ENCODE measurements at places on chromosomes 2 and 18. TPM values are rescaled to one million over a fixed set of nuclear protein-coding genes. Genes with fewer than 3 reads are reported as not detected.

- no peak for DNase-seq
Observed at GRCh38 chr2:170277951-170278350, 100.0 kb downstream of the MYO3B start.

DNA sequence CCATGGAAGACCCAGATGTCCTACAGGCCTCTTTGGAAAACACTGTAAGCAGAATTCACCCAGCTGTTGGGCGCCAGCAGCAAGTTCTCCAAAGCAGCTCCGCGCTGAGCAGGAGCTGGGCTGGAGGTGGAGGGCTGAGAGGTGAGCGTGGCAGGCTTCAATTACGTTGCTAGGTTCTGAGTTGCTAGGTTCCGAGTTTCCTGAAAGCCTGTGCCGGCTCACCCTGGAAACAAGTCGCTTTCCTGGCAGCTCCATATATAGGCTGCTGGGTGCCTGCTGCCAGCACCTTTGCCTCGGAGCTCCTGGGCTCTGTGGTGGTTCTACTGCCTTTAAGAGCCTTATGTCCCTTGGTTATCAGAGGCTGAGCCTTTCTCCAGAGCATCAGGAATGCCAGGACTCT lies 14.4 kb upstream of the EGR4 start:
- no peak for DNase-seq

Gene GCKR
- 1.0 TPM for total RNA-seq

DNA sequence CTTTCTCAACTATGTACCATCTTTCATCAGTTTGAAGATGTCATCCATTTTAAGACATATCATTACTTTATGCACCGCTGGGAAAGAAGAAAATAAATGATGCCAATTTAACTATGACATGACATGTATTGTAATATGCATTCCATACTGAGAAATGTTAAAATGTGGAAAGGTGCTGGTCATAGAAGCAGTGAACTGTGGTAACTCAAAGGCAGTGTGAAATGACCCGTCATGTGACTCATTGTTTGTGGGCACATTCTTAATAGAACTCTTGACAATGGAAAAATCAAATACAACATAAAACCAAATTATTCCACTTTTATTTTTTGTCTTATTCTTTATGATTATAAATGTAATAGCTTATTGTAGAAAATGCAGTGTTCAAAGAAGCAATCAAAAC lies 455.0 kb upstream of the ST6GAL2 start:
- no peak for DNase-seq

Gene SLC30A3
- not detected for total RNA-seq

DNA sequence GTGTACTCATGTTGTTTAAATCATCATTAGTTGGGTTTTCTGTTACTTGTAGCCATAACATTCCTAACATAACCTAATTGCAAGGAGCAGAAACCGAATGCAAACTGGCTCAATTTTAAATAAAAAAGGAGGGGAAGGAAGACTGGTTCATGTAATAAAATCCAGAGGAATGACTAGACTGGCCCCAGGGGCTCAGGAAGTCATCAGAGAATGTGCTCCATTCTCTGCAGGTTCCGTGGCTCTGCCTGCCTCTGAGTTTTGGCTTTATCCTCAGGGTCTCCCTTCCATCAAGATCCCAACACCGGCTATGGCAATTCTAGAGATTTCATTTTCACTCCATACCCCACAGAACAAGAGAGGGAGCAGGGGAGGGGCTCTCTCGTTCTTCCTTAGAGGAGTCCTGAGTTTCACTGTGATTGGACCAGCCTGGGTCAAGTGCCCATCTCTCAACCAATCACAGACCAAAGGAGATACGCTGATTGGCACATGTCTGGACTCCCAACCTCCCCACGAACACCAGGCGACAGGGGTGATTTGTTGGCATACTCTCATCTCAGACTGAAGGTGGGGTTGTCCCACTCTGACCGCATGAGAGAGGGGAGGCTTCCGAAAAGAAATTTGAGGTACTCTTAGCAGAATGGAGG lies 64.8 kb downstream of the NPPC start:
- DNase-seq, result no peak

Gene ZBTB14
- total RNA-seq, result 15.0 TPM

Gene SERPINB2
- 35.0 TPM for total RNA-seq

DNA sequence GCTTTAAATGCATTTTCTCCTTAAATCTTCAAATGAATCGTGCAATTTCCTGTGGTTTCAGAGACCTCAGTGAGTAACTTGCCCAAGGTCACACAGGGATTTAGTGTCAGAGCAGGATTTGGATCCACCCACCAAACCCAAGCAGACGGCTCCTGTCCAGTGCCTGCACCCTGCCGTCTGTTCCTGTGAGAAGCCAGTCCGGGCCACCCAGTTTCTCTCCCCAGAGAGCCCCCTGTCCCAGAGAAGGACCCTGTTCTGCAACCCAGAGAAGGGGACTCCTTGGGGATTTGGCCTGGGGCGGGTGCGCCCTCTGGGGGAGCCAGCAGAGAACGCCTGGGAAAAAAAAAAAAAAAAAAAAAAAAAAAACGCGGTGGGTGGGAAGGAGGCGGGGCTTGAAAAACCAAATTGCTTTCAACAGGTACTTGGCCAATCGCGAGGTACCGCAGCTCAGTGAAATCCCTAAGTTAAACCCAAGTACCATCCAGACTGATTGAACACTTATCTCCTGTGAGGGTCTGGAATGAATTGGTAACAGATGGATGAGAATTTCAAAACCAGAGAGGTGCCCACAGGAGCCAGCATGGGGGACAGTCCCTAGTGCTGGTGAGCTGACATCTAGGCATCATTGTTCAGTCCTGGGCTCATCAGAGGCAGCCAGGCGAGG lies 30.9 kb upstream of the REEP1 start:
- DNase-seq, result no peak

Gene OTX1
- 9.0 TPM for total RNA-seq

DNA sequence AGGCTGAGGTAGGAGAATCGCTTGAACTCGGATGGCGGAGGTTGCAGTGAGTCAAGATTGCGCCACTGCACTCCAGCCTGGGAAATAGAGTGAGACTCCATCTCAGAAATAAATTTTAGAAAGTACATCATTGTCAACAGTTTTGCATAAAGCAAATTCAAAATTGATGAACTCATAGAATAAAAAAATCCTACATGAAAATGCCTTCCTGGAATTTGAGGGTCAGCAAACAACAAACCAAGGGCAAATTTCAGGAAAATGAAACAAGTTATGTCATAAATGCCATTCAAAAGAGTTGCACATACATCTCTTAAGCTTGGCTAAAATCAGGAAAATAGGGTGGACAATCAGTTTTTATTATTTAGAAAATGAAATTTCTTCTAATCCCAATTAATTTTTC lies 45.1 kb downstream of the COL5A2 start:
- no peak for DNase-seq

DNA sequence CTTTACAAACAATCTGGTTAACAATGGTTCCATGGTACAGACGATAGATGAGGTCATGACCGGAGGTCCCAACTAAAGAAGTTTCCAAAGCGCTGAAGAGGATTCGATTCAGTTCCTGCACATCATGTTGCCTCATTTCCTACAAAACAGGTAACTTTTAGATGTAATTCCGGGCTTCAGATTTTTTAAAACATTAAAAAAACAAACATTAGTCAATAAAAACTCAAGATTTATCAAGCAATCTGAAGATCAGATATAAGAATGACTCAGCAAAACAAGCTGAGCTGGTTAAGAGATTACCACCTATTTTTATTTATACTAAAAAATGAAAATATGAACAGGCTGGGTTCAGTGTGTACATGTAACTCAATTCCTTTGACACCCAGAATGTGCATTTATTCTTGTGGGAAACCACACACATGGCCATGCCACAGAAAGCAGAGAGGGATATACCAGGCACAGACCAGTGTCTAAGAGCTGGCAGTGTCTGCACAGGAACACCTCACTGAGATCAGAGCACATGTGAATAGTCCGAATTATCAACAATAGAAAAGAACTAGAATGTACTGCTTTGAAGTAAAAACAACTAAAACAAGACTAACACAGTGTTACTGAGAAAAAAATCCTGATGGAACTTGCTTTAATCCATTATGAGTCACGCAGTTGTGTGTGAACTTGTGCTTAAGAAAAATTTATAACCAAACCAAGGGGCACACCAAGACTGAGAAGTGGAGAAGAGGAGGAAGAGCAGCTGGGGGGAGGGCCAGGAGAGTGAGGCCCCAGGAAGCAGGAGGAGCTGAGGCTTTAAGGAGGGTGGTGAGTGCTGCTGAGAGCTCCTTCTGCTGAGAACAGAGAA lies 9.5 kb downstream of the USP40 start:
- DNase-seq, result no peak
